ENCODE measurements at places on chromosomes 3 and 15.

DNA sequence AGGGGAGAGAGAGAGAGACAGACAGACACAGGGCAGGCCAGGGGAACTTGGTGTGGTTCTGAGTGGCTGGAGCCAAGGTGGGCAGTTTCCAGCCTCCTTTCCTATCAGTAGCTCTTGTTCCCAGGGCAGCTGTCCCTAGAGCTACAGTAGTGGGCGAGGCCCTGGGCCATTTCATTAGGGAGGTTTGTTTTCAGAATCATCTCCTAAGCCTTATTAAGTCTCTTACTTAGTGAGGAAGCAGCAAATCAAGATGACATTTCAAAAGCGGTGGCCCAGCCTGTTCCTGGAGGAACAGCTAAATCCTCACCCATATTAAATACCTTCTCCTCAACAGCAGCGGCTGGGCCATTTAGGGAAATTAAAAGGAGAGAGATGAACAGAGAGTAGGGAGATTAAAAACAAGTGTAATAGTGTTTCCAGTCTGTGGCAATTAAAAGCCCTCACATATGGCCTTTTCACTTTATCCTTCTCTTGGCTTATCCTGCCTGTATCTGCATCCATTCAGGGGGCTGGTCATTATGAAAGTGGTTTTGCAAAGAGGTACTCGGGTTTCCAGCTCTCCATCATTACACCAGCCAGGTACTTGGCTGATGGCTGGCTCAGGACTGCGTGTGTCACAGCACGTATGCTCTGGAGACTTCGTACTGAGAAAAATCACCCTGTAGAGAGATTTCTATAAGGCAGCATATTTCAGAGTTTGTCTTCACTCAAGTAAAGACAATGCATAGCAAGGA is 91.9 kb upstream of the PRR23C start:
- DNase-seq = no peak

DNA sequence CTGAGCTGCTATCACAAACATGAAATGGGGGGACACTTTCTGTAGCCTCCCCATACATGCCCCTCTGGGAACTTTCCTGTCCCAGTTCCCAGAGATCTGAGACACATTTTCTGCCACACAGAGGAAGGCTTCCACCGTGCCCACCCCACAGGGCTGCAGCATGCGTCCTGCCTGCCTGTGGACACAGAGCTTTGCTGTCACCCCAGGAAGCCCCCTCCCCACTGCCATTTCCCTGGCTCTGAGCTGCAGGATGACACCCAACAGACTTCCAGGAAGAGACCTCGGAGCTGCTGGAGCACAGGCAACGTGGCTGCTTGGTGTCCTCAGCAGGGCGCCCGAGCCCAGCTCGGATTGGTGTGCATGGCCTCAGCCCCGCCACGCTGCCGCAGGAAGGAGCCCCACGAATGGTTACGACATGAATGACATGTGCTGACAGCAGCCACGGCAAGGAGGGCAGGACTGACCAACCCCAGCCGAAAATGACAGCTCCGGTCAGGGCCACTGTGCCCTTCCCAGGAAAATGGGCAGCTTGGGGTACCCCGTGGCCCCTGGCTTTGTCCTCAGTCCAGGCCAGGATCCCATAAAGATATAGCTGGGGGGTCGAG is 81.3 kb downstream of the VGLL4 start:
- no peak for DNase-seq

GRCh38 chr15:97995881-97996603 is 35.5 kb downstream of the ARRDC4 start:
- DNase-seq = peak; percentile 7

- no peak for DNase-seq
Observed at GRCh38 chr15:97517737-97518136, 442.8 kb upstream of the ARRDC4 start.

GRCh38 chr3:30356866-30357753 is 249.3 kb upstream of the TGFBR2 start:
- no peak for DNase-seq

- DNase-seq = no peak
Observed at GRCh38 chr15:77021803-77022381, 27.0 kb downstream of the PSTPIP1 start.

- DNase-seq = no peak
Observed at GRCh38 chr3:177673112-177673914, 476.0 kb upstream of the TBL1XR1 start.

DNA sequence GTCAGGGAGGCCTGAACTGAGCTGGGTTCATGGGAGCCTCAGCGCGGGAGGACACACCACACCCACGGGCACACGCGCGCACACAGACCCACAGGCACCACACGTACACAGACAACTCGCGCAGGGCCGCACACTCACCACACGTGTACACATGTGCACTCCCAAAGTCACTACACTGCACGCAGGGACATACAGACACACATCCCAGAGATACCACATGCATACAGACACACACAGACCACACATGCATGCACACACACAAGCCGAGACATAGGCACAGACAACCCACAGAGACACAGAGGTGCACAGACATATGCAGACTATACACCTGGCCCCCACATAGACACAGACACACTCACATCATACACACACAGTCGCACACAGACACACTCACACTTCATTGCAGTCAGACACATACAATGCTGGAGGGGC is 1.1 kb upstream of the MGLL start:
- no peak for DNase-seq

DNA sequence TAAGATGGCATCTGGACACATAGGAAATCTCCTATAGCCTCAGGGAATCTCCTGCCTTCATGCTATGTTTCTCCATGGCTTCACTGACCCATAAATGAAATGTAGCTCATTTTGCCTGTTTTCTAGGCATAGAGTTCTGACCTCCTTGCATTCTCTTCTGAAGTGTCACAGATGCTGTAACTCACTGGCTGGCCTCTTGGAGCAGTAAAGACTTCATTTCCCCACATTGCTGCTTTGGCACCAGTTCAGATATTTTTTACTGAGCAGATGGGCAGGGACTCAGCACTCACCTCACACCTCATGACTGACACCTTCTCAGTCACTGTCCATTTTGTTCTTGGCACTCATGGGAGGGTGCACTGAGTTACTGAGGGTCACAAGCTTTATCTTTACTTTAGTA is 286.7 kb upstream of the TGFBR2 start:
- DNase-seq = no peak

GRCh38 chr3:11600501-11601282 is 43.0 kb downstream of the VGLL4 start:
- no peak for DNase-seq

DNA sequence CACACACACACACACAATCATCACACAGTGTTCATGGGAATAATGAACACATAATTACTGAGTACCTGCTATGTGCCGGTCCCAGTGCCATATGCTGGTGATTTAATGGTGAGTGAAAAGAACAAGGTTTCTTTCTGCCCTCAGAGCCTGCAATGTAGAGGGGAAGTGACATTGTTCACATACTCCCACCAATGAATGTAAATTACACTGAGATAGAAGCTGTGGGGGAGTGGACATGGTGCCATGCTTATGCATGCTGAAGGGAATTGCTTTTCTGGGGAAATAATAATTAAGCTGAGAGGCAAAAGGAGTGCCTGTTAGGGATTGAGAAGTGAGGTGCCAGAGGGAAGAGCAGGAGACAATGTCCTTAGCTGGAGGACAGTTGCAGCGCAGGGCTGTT is 175.1 kb downstream of the MFSD1 start:
- no peak for DNase-seq

DNA sequence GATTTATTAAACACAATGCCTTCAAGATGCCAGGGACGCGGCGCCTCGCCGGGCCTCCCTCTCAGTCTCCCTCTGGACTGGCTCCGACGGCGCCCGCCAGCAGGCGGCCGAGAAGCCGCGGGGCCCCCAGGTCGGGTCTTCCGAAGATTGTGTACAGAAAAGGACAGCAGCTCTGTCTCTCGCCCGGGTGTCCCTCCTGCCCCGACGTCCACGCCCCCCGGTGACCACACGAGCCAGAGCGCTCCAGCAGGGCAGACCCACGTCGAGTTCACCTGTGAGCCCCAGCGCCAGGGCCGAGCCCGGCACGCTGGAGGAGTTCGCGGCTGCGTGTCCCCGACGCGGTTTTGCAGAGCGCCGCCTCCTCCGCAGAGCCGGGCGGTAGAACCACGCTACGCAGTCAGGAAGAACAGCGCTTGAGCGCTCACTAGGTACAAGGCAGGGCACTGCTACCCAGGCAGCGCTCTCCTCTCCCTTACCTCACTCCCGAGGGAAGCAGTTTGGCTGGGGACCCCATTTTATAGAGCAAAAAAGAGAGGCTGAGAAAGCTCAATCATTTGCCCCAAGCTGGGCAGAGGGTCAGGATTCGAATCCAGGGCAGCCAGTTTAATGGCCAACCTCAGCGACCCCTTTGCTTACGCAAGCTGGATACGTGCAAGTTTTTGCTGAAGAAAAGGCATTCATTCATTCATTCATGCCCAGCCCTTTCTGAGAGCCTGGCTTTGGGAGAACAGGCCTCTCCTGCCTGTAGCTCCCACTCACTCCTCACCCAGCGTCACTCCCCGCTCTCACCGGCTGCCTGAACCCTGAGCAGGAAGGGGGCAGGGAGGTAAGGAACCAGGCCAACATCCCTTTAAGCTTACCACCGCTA is 3.0 kb upstream of the TLE3 start:
- no peak for DNase-seq

DNA sequence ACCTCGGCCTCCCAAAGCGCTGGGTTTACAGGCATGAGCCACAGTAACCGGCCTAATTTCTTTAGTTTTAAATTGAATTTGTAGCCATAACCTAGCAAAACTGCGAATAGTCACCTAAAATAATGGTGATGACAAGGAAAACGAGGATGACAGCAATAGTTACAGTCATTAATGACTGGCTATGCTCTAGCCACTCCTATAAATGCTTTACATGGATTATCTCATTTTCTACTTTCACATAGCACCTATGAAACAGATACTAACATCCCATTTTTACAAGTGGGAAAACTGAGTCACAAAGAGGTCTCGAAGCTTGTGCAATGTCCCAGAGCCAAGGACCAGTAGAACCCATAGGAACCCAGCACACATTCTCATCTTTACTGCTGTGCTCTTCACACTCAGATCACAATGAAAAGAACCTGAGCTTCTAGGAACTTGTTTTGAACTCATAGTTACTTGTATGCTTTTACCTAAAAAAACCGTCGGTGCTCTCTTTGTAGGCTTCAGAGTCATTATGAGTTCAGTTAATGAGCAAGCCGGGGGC is 39.4 kb downstream of the FBXL22 start:
- no peak for DNase-seq

DNA sequence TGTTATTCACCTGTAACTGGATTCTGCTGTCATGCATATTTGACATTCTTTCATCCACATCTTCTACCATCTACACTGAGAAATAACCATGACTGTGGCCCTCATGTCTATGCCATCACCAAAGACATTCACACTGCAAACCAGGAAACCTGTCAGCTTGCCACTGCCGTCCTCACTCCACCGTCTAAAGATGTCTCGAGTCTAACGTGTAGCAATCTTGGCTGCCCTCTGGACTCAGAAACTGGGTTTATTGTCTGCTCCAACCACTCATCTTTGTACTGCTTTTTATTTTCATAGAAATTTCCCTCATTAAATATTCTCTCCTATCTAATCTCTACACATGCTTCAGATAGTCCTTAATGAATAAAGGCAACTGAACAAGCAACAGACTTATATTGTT is 57.1 kb downstream of the CRYGS start:
- DNase-seq = no peak

DNA sequence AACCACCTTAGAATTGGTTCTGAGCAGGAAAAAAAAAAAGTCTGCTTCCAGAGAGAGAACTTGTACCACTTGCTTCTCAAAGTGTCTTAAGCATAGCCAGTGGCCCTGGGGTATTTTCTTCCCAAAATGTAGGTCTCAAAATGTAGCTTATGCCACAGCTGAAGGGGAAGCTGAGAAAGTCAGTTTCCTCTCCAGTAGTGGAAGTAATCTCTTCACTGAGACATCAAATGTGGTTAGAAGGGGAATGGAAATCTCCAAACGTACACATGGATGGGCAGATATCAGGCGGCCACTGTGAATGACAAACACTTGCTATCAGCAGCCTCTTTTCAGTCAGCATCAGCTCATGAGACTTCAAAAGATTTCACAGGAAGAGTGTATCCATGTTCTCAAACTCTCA is 841.2 kb downstream of the TUSC7 start:
- no peak for DNase-seq

GRCh38 chr3:171460725-171461524 is 720 bp upstream of the TNIK start:
- peak; percentile 55 for DNase-seq

DNA sequence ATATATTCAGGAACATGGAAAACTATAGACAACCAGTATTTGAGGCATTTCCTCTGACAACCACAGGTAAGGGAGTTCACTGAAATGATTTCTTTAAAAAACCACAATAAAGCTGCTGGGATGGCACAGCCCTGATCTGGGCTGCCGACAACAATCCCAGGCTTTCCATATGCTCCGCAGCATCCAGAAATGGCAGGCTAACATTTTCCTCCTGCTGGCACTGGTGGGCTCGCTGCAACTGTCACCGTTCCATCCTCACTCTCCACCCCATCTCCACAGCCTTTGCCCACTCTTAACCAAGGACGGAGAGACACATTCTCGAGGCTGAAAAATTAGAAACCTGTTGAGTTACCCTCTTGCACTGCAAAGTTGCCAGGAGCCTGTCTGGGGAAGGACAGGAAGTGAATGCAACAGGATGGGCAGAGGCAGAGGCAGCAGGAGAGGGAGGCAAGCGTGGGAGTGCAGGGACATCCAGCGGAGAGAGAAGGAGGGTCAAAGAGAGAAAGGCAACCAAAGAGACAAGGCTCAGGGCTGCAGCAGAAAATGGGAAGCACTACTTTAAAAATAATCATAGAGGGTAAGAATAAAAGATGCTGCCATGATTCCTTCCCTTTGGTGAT is 79.0 kb upstream of the ARRDC4 start:
- DNase-seq = no peak

DNA sequence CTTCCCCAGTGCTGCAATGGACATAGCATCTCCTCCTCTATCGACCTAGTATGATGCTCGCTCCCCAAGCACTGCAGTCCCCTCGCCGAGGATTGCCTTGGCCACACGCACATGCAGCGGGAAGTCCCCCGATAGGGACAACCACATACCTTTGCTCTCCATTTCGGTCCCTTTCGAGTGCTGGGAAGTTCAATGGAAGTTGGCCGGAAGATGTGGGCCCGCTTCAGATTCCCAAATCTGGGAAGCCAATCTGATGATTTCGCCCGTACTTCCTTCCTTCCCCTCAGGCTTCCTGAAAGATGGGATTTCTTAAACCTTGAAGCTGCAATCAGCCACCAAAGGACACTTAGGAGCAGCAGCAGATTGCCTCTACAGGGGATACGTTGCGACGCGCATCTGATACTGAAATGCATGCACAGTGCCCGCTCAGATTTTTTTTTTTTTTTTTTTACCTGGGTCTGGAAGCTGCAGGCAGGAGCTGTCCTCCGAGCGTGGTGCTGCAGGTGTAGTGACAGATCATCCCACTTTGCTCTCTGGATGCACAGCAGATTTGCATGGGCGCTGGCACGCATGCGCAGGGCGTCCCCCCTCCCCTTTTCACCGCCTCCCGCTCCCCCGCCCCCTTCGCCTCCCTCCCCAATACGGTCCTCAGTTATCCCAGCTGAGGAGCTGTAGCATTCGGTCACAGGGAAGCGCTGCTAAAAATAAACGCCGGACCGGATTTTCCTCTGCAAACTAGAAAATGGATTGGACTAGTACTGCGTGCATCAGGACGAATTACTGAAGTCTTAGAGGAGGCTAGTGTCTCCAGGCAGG is at the start of gene FGF12:
Gene FGF12, minus strand, starts transcription at position 510 of the 816 bp plus-strand sequence.
- no peak for DNase-seq

GRCh38 chr3:30631243-30631904 is 25.0 kb downstream of the TGFBR2 start:
- DNase-seq = no peak
